ENCODE measurements at places on chromosomes 4 and X. TPM values are rescaled to one million over a fixed set of nuclear protein-coding genes. Genes with fewer than 3 reads are reported as not detected.
A peak's percentile ranks its signal among the peaks of the same experiment; 100 is the strongest.

DNA sequence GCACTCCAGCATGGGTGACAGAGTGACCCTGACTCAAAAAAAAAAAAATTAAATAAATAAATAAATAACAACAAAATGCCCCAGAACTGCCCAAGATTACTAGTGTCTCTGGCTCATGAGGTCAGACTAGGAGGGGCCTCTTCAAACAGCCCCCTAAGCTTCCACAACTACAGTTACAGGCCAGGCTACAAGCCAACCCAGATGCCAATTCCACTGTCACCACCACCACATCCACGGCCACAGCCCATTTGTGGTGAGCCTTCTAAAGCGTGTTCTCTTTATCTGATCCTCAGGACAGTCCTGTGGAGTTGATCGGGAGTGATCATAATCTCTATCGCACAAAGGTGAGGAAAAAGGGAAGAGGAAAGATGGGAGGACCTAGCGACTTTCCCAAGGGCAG, 36.6 kb downstream of the IGFBP7 start:
- no peak for DNase-seq

The ARHGEF38 gene
- not detected for total RNA-seq

DNA sequence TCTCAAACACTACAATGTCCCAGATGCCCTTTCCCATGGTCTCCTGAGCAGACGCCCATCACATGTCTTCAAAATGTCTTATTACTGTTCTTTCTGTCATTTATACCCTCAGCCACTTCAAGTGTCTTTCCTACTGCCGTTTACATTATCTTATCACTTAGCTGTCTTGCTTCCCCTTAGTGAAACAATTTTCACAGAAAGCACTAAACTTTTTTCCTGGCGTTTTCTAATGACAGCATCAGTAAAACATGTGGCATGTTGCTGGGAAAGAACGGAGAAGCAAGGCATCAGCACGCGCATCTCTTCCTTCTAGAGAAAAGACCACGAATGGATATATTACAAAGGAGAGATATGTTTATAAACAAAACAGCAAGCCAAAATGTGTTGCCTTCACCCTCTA, 189.7 kb upstream of the SLIT2 start:
- DNase-seq: no peak

- no peak for DNase-seq
Measured at GRCh38 chr4:93825551-93826216, 2.9 kb upstream of the ATOH1 start.

- DNase-seq: no peak
Measured at GRCh38 chr4:89303177-89303576, 4.4 kb downstream of the GPRIN3 start.

GRCh38 chr4:147370473-147370872, 110.4 kb upstream of the EDNRA start:
- no peak for DNase-seq

The IGSF1 gene
- 0.96 TPM for total RNA-seq

The ANK2 gene
- 88.0 TPM for total RNA-seq

DNA sequence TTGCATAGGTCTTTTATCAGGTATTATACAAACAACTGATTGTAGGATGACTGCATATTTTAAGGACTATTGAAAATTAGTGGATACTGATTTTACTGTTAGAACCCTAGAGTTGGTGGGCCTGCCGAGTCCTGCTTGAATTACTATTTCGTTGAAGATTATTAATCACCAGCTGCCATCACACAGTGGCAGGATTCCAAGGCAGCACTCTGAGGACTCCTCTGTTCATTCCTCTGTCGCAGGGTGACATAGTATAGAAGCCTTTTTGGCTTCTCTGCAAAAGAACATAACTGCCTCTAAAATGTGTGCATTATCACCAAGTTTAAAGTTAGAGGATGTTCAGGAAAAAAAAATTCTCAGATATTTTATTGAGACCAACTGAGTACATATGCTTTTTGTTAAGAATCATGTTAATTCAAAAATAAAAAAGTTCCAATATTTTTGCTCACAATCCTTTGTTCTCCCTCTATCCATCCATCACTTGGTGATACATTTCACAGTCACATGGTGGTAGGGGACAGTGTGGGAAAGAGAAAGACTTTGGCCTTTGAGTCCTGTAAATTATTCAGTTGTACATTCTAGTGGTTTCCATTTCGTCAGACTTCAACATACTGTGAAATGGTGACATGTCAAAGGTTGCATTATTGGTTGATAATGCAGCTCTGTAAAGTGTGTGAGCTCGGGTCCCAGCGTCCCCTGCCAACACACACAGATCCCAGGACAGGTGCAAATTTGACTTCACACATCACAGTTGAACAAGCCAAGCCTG, 332.5 kb downstream of the GRID2 start:
- no peak for DNase-seq

- no peak for DNase-seq
Measured at GRCh38 chr4:115851918-115852766, 738.7 kb upstream of the NDST4 start.

The DMRTC1 gene
- total RNA-seq: not detected

- no peak for DNase-seq
Measured at GRCh38 chrX:87813566-87813965, 296.0 kb downstream of the KLHL4 start.

DNA sequence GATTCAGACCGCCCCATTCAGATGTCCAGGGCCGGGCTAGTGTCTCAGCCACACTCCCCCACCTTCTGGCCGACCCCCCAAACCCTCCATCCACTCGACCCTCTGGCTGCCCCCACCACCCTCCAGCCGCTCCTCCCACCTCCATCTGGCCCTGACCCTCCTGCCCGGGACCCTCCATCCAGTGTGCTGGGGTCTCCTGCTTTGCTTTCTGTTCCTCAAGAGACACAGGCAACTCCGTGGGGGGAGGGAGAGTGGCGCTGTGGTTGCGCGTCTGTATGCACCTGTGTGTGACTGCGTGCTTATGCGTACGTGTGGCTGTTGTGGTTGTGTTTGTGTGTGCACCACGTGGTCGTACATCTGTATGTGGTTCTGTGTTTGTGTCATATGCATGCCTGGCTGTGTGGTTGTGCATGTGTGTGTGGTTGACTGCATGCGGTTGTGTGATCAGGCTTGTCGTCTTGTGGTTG, 33.3 kb downstream of the CPLX1 start:
- no peak for DNase-seq

The MYL5 gene
- total RNA-seq: 8.7 TPM

GRCh38 chr4:122537388-122538135, 81.0 kb upstream of the IL2 start:
- DNase-seq: no peak

DNA sequence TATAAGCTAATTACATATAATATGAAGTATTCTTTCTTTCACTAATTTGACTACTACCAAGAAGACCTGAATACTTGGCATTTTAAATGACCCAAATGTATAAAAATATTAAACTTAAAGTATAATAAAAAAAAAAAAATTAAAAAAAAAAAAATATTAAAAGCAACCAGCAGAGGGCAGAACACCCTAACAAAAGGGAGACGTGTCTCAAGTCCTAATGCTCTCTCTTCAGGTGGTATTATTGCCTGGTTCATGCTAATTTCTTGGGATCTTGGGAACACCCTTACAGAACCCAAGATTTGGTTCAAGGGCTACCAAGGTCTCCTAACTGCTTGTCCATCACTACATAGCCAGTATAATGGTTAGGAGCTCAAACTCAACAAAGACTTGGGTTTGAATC, 754.8 kb downstream of the RAB28 start:
- no peak for DNase-seq

The GC gene
- not detected for total RNA-seq

DNA sequence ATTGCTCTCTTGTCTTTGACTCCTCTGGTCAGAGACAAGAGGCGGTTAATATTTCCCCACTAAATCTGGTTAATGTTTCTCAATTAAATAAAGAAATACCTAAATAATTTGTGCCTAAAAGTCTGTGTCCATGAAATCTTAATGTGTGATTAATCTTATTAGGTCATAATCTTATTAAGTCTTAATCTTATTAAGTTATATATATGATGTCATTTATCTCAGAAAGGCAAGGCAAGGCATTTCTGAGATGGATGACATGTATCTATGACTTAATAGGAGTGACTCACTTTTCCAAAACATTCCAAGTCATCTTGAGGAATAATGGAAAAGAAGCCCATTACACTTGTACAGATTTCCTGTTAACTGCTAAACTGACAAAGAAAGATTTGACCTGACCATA, 74.7 kb downstream of the TRAM1L1 start:
- no peak for DNase-seq

DNA sequence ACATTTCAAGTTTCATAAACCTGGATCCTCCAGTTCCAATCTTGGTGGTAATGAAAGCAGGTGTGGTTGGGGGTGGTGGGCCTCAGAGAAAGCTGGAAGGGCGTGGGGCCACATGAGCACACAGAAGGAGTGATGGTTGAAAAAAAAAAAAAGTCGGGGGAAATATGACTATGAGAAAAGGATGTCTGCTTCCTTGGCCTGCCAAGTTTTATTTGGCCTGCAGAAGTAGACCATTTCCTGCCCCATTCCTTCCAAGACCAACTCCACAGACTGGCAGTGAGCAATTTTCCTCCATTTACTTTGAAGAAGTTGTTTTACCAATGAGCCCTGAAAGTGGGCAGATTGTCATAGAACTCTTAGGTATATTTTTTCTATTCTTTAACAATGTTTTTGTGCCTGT, 43.3 kb downstream of the LNX1 start:
- DNase-seq: no peak

GRCh38 chr4:75779105-75779757, 54.9 kb downstream of the USO1 start:
- DNase-seq: no peak

- no peak for DNase-seq
Measured at GRCh38 chr4:35912174-35912573, 332.1 kb downstream of the ARAP2 start.

DNA sequence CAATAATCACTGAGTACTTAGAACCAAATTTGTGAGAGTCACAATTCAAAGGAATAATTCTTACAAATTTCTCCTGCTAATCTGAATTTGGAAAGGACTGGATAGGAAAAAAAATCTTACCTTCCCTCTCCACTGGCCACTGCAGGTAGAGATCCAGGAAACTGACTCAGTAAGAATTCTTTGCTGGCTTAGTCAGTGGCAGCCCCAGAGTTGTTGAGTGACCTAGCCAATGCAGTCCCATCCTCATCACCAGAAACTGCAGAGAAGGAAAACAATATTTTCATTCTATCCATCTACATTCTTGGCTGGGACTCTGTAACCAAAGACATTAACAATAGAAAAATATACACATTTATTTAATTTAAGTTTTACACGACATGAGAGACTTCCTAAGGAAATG, 572.0 kb downstream of the ADGRL3 start:
- no peak for DNase-seq

The UGT2A3 gene
- total RNA-seq: not detected

DNA sequence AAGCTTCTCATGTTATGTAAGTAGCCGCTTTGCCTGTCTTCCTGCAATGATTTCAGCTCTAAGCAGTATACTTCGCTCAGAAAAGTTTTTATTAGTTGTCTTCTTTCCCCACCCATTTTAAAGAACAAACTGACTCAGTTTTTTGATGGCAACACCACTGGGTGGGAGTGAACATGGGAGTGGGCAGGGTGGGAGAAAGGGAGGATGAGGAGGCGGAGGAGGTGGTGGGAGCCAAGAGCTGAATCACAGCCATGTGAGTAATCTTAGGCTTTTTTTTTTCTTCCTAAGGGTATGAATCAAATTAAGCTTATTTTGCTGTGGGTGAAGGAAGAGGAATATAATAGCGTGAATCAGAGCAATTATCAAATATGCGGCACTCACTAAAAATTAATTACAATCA, 574.3 kb upstream of the DIPK2B start:
- DNase-seq: peak; percentile 35

DNA sequence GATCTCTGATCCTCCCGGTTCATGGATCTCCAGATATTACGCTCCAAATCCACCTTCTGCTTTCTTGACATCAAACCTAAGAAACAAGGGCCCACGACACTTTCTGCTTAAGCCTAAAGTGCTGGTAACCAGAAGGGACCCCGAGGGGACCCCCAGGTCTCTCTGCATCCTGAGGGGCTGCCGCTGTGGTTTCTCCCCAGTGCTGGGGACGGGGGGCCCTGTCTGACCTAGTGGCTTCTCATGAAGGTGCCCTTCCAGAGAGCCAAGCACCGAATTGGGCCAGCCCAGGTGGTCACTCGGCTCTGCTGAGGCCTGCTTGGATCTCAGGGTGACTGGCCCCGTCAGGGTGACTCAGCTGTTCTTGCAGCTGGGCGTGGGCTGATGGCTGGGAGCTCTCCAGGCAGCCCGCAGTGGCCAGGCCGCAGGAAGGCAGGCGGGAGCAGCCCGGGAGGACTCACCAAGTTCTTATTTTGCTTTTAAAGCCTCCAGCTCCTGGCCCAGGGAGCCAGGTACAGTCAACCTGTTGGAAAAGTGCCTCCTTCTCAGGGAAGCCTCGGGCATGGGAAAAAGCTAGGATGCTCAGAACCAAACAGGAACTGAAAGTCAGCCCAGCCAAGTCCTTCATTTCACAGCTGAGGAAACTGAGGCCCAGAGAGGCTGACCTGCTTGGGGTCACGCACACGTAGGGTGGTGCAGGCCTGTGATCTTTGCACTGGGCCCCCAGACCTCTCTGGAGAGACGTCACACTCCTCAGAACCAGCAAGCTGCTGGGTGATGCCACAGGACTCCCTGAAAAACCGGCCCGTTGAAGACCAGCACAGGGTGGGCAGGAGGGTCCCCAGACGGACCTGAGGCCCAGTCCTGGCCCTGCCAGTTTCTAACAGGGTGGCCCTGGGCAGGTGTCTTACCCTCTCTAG, 16.7 kb downstream of the BLOC1S4 start:
- peak; percentile 41 for DNase-seq

- DNase-seq: no peak
Measured at GRCh38 chr4:165355900-165356300, 22.9 kb upstream of the CPE start.

- no peak for DNase-seq
Measured at GRCh38 chrX:38335382-38335781, 8.1 kb upstream of the RPGR start.

DNA sequence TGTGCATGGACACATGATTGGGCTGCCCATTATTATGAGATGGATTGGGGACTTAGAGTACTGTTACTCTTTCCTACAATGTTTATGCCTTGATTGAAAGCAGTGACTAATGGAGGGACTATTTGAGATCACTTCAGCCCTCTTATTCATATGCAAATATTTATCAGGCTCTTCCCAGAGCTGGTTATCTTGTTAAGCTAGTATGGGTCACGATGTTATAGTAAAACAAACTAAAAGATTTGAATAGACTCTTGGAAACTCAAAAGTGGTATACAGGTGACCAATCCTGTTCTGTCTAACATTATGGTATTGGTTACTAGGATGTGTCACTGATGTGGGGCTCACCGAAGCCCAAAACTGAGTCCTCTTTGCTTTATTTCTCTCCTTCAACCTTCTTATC, 306.2 kb upstream of the CASK start:
- no peak for DNase-seq

The EMCN gene
- 27.8 TPM for total RNA-seq

The TBC1D25 gene
- 15.4 TPM for total RNA-seq

GRCh38 chr4:46947541-46947940, 38.5 kb upstream of the COX7B2 start:
- DNase-seq: no peak

The SEC31A gene
- 182 TPM for total RNA-seq

- DNase-seq: no peak
Measured at GRCh38 chr4:153198719-153199118, 5.5 kb upstream of the TRIM2 start.
